ENCODE measurements at places on chromosomes 13 and 19. TPM values are rescaled to one million over a fixed set of nuclear protein-coding genes. Genes with fewer than 3 reads are reported as not detected.

GRCh38 chr19:2084993-2085720, 11.0 kb downstream of the MOB3A start:
- DNase-seq, result peak; percentile 28
- H3K4me3 ChIP-seq, result no peak overlapping the region
- peaks cover 4% of the 10 kb centered on the region for H3K36me3 ChIP-seq

DNA sequence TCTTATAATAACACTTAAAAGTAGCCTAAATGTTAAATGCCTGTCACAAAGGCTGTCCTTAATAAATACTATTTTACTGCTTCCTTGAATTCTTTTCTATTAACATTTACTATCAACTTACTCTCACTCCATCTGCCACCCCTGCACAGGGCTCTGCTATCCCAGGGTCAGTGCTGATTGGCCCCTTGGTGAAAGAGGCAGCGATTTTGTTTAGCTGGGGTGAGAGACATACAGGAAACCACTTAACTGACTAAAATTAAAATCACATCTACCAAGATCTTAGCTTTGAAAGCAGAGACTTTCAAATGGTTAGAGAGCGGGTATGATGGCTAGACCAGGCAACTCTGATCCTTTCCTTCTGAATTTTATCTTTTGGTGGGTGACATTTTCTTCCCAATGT, 149.9 kb upstream of the HTR2A start:
- no peak overlapping the region for H3K4me3 ChIP-seq
- H3K27me3 ChIP-seq, result peaks cover 2% of the 10 kb centered on the region
- no peaks in the 10 kb centered on the region for H3K4me1 ChIP-seq
- H3K27ac ChIP-seq, result no peak overlapping the region

- no peaks in the 10 kb centered on the region for H3K36me3 ChIP-seq
- H3K27me3 ChIP-seq, result peaks cover 5% of the 10 kb centered on the region
- DNase-seq, result peak; percentile 3
Observed at GRCh38 chr13:107203146-107203847, 635.4 kb upstream of the ARGLU1 start.

DNA sequence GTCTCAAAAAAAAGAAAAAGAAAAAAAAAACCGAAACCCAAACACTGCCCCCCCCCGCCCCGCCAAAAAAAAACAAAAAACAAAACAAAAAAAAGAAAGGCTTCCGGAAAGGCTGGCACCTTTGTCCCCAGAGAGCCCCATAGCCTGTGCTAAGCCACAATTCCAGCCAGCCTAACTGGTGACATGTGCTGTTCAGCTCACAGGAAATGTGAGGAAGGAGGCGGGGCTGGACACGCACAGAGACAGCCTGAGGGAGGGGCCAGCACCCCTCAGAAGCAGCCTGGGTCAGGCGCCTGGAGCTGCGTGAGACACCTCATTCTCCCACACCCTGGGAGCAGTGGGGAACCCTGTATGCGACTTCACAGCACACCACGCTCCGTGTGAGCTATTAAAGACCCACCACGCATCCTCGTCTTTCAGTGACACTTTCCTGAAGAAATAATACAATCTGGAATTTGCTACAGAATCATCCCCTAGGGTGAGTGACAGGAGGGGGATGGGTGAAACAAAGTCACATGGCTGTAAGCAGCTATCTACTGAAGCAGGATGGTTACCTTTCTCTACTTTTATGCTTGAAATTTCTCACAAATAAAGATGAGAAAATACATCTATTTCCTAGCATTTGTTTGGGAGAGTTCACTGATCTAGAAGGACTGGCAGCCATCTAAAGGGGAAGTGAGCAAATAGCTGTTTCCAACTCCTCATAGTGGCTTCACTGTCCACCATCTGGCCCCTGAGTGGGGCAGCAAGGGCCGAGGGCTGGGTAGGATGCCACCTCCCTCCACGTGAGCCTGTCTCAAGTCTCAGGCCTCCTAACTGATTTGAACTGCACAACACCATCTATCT, 12.3 kb upstream of the SLC35E1 start:
- H3K4me3 ChIP-seq, result peak overlapping the region; percentile 24
- H3K27me3 ChIP-seq, result no peaks in the 10 kb centered on the region
- H3K36me3 ChIP-seq, result no peaks in the 10 kb centered on the region
- DNase-seq, result peak; percentile 70
- peaks cover 66% of the 10 kb centered on the region for H3K4me1 ChIP-seq

The ZNF729 gene
- total RNA-seq, result not detected

The ZNF763 gene
- total RNA-seq, result 1.1 TPM

Data from HFFc6 (cell line).